ENCODE measurements at places on chromosomes 1 and 21. TPM values are rescaled to one million over a fixed set of nuclear protein-coding genes. Genes with fewer than 3 reads are reported as not detected.

Gene TFF2
- not detected for total RNA-seq

Gene CASQ2
- not detected for total RNA-seq

Gene ATP1B1
- total RNA-seq, result 51.8 TPM

Gene SPATA17
- total RNA-seq, result not detected

Gene IFNLR1
- 9.2 TPM for total RNA-seq

Gene OR14K1
- total RNA-seq, result not detected

Gene SH2D5
- total RNA-seq, result 0.06 TPM

Gene C1orf232
- total RNA-seq, result not detected

Gene AMY1C
- total RNA-seq, result not detected

Gene SLAMF7
- 15.0 TPM for total RNA-seq

Gene SPRR2B
- total RNA-seq, result not detected

Gene MTMR11
- total RNA-seq, result 3.0 TPM

Gene USH2A
- total RNA-seq, result not detected

Gene NTRK1
- total RNA-seq, result 13.3 TPM

Gene JAM2
- 0.28 TPM for total RNA-seq

Gene TNNT2
- total RNA-seq, result not detected

Gene CIART
- total RNA-seq, result 3.7 TPM

Gene OR2T11
- not detected for total RNA-seq

DNA sequence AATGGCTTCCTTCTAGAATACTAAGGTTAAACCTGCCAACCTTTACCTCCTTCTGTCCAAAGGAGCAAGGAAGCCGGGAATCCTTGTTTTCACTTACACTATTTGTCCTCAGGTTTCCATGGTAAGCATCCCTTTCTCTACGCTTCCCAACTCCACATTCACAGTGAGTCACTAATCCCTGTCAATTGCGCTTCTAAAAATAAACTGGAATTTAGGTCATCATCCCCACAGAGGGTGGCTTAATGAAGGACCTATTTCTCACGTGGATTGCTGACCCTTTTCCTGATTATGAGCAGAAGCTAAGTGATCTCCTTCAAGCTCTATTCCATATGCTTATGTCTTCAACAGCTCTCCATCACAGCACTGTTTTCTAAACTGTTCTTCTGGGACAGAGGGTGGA, 39.9 kb upstream of the ABCA4 start:
- ATAC-seq, result no peak

DNA sequence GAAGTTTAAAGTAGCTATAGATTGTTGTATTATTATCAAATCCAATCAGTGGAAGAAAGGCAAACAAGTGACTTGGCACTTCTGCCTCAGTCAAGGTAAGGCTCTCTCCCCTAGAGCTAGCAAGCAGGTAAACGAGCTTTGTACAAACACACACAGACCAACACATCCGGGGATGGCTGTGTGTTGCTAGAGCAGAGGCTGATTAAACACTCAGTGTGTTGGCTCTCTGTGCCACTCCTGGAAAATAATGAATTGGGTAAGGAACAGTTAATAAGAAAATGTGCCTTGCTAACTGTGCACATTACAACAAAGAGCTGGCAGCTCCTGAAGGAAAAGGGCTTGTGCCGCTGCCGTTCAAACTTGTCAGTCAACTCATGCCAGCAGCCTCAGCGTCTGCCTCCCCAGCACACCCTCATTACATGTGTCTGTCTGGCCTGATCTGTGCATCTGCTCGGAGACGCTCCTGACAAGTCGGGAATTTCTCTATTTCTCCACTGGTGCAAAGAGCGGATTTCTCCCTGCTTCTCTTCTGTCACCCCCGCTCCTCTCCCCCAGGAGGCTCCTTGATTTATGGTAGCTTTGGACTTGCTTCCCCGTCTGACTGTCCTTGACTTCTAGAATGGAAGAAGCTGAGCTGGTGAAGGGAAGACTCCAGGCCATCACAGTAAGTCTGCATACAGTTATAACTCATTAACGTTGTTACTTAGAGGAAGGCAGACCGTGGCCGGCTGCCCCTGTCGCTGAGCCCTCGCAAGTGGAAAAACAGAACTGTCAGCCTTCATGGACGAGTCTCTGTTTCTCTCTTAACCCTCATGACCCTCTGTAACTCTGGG, at the start of gene PALMD:
TSS of gene PALMD (plus strand) at position 415 of the 833 bp plus-strand sequence. CDS start at position 620, 205 bp downstream.
- no peak for ATAC-seq

GRCh38 chr1:31593136-31593665, 16.9 kb downstream of the TINAGL1 start:
- no peak for ATAC-seq

- no peak for ATAC-seq
These were observed 9.8 kb upstream of the IPO9 start for GRCh38 chr1:201818971-201819750.

- ATAC-seq, result no peak
These were observed 1.4 kb upstream of the CFAP298 start for GRCh38 chr21:32613436-32614043.

DNA sequence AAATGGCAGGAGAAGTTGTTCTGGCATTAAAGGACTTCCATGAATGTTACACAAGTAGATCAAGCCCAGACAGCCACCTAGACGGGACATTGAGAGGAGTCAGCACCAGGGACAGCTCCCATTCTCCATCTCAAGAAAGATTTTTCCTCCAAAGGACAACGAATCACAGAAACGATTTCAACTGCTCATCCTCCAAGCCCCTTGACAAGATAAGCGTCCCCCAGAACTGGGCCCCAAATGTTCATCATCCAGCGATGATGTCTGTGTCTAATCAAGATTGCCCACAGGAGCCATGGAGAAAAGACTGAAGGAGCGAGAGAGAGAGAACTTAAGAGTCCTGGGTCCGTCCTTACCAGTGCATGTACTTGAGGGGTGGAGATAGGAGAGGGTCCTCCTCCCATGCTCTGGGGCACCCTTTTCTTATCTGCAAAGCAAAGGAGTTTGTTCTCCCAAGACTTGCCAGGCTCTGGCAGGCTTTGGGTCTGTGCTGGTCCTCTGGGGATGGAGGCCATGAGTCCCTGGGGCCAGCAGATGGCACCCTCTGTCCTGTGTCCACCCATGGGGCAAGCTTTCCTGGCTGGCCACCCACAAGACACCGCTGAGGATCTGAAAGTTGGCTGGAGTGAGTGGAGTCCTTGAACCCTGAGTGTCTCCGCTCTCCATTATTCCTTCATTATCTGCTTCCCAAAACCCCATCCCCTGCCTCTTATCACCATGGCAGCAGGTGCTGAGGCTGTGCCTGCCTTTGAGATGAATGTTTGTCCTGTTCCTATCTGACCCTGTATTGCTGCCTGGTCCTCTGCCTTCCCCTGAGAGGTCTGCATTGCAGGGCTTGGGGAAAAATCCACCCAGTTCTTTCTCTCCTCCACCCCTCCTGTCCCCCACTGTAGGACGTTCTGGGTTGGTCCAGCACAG, 164.6 kb downstream of the ACTL8 start:
- no peak for ATAC-seq

DNA sequence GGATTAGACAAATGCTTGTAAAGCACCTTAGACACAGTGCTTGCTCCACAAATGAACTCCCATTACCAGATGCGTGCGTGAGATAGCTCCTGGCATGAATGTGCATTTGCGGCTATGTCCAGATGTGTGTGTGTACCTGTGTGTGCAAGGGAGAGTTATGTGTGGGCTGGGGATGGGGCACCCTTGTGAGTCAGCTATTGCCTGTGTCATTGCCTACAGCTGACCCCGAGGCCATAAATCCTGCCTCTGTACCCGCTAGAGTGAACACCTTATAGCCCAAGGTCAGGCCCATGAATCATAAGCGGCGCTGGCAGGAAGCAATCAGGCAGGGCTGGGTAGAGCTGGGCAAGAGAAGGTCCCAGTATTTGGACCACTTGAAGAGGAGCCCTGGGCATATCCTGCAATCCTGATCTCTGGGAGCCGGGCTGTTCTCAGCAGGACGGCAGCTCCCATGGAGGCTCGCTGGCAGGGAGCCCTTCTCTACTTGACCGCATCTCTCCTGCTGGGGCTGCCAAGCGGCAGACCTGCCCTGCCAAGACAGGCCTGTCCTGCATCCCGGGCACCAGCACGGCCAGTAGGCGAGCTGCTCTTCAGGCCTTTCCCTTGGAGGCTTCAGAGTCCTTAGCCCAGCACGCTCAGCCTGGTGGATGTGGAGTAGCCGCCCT, 86.4 kb downstream of the TMEM53 start:
- no peak for ATAC-seq

DNA sequence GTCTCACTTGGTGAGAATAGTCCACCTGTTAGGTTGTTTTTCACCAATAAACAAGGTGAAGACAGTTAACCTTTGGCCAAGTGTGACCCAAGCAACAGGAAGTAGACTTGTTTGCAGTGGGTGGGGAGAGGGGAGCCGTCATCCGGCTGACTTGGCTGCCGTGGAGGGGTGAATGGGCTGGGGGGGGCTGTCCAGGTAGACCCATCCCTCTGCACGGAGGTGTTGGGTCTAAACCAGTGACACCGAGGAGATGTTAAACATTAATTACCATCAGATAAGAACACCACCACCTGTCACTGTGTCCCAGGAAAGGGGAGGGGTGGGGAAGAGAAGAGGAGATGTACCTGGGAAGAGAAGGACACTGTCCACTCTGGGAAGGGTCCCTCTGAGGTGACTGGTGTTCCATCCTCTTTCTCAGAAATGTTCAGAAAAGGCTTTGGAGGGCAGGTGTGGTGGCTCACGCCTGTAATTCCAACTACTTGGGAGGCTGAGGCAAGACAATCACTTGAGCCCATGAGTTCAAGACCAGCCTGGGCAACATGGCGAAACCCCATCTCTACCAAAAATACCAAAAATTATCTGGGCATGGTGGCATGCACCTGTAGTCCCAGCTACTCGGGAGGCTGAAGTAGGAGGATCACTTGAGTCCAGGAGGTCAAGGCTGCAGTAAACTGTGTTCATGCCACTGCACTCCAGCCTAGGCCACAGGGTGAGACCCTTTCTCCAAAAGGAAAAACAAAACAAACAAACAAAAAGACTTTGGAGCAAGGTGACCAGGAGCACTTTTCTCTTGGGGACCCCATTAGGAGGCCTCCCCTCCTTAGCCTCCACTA, 6.7 kb upstream of the MYOM3 start:
- no peak for ATAC-seq

DNA sequence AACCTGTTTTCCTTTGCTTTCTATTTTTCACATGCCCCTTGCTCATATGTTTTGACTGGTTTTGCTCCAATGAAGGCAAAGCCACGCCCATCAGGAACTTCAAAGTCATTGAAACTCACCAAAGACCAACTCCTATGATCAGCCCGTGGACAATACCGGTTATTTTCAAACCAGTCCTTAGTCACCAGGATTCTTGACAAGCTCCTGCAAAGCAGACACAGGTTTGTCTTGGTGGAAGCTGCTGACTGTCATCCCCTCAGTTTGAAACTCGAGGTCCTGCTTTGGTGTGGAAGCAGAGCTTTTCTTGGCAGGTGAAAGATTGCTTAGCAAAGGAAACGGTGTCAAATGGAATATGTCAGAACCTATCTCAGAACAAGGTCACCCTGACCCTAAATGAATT, 384.7 kb upstream of the CXADR start:
- ATAC-seq, result no peak

GRCh38 chr1:53982034-53982762, 35.8 kb downstream of the LDLRAD1 start:
- no peak for ATAC-seq

GRCh38 chr1:164709541-164710278, 150.7 kb downstream of the PBX1 start:
- ATAC-seq, result no peak

DNA sequence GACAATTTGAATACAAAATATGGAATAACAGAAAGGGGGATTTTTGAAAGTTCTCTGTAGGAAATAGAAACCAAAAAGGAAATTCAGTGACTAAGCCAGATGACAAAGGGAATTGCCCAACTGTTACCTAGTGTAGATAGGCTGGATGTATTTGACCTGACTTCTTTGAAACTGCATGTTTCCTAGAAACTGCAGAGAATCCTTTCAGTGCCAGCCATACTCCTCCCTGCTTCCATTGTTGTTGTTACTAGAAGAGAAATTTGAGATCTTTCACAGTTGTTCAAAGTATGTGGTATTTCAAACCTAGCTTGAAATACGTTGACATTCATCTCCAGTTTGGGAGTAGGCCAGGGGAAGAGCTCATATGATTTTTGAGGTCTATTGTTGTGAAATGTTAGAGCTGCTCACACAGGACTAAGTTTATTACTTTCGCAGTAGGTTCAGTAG, 1.8 kb upstream of the GBP5 start:
- ATAC-seq, result peak; percentile 68

DNA sequence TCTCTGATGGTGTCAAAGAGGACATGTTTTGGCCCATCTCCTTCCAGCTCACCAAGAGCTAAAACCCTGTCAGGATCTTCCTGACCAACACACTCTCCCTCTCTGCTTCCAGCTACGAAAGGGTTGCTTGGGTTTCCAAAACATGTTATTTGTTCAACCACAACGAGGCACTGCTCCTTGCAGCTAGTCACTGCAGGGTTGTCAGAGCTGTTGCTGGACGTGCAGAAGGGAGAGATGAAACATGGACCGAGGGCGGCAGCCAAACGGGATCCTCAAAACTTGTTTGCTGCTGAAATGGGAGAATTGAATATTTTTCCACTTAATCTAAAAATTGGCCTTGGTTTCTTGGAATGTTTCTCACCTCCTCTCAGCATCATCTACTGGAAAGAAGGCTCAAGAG, 12.4 kb downstream of the ZBTB18 start:
- no peak for ATAC-seq

DNA sequence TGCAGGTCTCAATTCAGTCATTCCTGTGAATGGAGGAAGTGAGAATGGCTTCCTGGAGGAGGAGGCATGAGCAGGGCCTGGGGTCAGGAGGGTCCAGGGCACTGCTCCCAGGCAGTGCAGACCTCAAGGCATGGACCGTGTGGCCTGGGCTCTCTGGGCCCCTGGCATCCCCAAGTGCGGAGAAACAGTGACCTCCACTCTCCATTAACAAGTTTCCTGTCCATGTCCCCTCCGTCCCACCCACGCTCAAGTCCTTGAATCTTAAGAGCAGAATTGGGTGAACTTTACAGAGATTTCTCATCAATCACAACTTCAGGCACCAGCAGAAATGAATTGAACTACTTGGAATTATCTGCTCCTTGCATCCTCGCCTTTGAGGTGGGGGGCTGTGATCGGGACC, 211.1 kb downstream of the NPHP4 start:
- ATAC-seq, result no peak

GRCh38 chr1:185439727-185440415, 122.8 kb upstream of the IVNS1ABP start:
- peak; percentile 91 for ATAC-seq

GRCh38 chr1:2433196-2433595, 20.8 kb upstream of the PEX10 start:
- ATAC-seq, result no peak

Data from activated T-helper 17 cell treated with anti-CD3 and anti-CD28 coated beads, Interleukin-2, amount 50 U/mL, for 72 hours (primary cell).